Gastroesophageal sphincter (tissue), 4 donors: ENCODE measurements at places on chromosomes 6 and 20.

- peaks cover 100% of the 10 kb centered on the region for H3K27me3 ChIP-seq
- no peak overlapping the region for H3K27ac ChIP-seq
- H3K4me1 ChIP-seq: no peaks in the 10 kb centered on the region
- H3K4me3 ChIP-seq: no peak overlapping the region
- H3K36me3 ChIP-seq: no peaks in the 10 kb centered on the region
- no peak for ATAC-seq
Observed at GRCh38 chr20:62978561-62978943, 26.0 kb downstream of the SLC17A9 start.

DNA sequence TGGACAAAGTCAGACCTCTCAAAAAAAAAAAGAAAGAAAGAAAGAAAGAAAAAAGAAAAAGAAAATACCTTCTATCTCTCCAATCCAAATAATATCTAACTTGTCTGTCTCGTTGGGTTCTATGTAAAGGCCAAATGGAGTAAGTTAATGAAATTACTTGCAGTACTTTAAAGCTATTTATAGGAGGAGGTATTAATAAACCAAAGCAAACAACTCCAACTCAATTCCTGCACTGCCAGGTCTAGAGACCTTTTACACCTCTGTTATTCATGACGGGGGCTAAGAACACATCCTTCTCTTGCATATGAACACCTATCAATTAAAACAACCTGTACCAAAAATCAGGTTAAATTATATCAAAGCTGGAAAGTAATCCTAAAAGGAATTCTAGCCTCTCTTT is 80.6 kb downstream of the MAP3K5 start:
- no peaks in the 10 kb centered on the region for H3K36me3 ChIP-seq
- H3K27ac ChIP-seq: no peak overlapping the region
- no peak for ATAC-seq
- no peaks in the 10 kb centered on the region for H3K27me3 ChIP-seq
- H3K4me3 ChIP-seq: no peak overlapping the region
- H3K4me1 ChIP-seq: peaks cover 26% of the 10 kb centered on the region

- no peaks in the 10 kb centered on the region for H3K4me1 ChIP-seq
- H3K4me3 ChIP-seq: no peak overlapping the region
Observed at GRCh38 chr20:12383821-12384220, 466.1 kb downstream of the BTBD3 start.

DNA sequence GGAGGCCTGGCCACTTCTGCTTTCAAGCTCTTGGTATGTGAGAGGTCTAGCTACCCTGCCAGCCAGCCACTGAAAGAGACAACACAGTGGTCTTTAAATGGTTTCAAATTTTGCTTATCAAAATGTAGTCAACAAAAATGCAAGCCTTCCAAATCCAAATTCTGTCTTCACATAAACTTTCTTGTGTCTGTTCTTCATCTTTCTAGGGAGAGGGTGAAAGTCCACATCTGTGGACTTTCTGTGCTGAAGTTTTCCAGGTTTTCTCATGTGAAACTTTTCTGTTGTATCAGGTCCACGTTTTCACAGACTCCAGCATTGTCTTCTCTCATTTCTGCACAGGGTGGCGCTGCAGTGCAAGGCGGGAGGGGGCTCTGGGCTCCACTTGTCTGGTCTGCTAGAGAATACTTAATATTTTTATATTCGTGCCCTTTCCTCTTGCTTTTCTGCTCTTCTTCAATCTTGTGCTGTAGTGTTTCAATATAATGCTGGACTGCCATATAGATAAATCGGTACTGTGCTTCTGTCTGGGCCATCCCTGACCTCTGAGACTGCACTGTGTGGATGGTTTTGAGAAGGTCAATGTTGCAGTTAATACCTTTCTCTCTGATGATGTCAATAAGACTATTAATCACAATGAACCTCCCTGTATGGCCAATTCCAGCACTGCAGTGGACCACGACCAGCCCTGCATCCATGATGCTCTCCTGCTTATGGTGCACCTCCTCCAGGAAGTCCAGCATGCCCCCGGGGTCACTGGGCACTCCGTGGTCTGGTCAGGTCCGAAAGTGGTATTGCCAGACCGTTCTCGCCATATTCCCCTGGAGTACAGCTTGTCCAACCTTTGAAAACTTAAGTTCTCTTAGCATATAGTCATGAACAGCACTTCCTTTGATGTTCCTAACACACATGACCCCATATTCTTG is 161.6 kb upstream of the TNFAIP3 start:
- no peak overlapping the region for H3K27ac ChIP-seq
- H3K36me3 ChIP-seq: no peaks in the 10 kb centered on the region
- no peak overlapping the region for H3K4me3 ChIP-seq
- ATAC-seq: no peak

DNA sequence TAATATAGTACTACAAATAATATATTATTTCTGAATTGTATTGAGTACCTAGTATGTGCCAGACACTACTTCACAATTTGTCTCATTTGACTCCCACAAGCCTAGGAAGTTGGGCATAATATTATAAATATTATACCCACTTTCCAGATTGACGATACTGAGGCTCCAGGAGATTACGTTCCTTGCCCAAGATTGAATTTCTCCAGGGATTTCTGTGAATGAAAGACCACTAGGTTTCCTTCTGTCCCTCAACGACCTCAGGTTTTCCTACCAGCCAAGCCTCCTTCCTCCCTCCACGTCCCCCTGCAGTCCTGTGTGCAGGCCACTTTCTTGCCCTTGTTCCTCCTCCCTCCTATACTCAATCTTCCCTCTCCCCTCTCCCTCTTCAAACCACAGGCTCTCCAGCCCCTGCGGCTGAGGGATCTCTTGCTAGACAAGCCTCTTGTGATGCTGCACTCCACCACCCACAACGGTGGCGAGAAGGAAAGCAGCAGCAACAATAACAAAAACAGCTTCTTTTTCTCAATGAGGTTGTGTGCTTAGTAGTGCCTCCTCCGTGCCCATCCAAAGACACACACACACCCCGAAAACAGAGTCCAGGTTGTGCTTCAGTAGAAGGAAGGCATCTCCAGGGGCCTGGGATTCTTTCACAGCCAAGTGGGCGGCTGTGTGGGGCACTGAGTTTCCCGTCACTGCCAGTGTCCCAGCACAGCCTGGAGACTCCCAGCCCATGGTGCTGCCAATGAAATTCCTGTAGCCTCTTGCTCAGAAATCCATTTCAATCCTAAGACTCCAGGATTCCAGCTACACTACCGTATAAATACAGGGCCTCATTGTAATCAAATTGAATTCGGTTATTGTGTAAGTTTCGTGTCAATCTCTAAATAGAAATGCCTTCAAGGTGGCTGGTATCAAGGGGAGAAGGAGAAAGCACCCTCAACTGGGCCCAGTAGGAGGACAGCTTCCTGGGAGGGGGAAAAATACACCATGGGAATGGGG is 94.4 kb downstream of the NCR2 start:
- H3K27me3 ChIP-seq: no peaks in the 10 kb centered on the region
- peaks cover 20% of the 10 kb centered on the region for H3K4me1 ChIP-seq
- peak overlapping the region; percentile 41 for H3K27ac ChIP-seq
- no peak overlapping the region for H3K4me3 ChIP-seq

DNA sequence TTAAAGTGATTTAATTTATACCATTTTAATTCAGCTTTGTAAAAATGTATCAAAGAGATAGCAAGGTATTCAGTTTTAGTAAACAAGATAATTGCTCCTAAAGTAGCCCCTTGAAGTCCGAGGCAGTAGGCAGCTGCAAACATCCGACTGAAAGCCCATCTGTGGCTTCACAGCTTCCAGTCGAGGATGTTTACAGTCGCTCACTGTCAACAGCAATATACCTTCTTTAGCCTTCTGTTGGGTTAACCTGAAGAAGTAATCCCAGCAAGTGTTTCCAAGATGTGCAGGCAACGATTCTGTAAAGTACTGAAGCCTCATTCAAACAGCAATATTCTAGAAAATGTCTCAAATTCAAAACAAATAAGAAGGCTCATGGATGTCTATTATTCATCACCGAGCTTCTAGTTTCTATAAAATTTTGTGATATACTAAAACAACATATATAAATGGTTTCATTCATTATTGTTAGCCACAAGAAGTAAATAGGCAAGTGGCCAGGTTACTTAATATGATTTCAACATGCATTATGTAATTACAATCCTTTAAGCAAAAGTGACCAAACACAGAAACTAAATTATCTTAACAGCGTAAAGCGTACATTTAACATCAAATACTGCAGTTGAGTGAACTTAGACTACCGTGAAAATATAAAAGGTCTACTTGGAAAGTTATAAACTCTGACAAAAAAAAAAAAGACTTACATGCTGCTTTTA is 115.0 kb downstream of the OGFRL1 start:
- H3K27ac ChIP-seq: peak overlapping the region; percentile 59
- no peak overlapping the region for H3K4me3 ChIP-seq
- H3K27me3 ChIP-seq: no peaks in the 10 kb centered on the region
- H3K4me1 ChIP-seq: peaks cover 5% of the 10 kb centered on the region

- peak; percentile 25 for ATAC-seq
- no peak overlapping the region for H3K4me3 ChIP-seq
- H3K27ac ChIP-seq: no peak overlapping the region
- H3K27me3 ChIP-seq: no peaks in the 10 kb centered on the region
- H3K4me1 ChIP-seq: no peaks in the 10 kb centered on the region
Observed at GRCh38 chr6:161186173-161186769, 87.6 kb downstream of the AGPAT4 start.

GRCh38 chr6:116277124-116277523 is 2.6 kb downstream of the TSPYL1 start:
- no peak for ATAC-seq
- peak overlapping the region; percentile 84 for H3K4me3 ChIP-seq
- peaks cover 13% of the 10 kb centered on the region for H3K36me3 ChIP-seq
- no peaks in the 10 kb centered on the region for H3K27me3 ChIP-seq
- peaks cover 4% of the 10 kb centered on the region for H3K4me1 ChIP-seq

DNA sequence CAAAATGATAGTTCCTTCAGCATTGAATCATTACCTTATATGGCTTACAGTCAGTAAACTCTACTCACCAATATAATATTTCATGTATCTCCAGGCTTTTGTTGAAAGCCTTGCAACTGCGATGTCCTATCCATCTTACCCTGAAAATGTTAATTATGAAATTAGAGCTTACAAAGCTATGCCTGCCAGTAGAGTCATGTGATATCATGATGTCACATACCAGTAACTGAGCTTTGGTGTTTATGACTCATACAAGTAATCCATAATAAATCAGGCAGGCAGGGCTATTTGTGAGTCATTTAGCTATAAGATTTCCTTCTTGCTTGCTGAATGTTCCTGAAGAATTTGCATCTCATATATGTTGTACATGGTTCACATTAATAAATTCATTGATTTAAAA is 44.9 kb upstream of the FAM83B start:
- no peak overlapping the region for H3K4me3 ChIP-seq
- ATAC-seq: no peak
- no peaks in the 10 kb centered on the region for H3K4me1 ChIP-seq
- H3K27ac ChIP-seq: no peak overlapping the region
- no peaks in the 10 kb centered on the region for H3K27me3 ChIP-seq

DNA sequence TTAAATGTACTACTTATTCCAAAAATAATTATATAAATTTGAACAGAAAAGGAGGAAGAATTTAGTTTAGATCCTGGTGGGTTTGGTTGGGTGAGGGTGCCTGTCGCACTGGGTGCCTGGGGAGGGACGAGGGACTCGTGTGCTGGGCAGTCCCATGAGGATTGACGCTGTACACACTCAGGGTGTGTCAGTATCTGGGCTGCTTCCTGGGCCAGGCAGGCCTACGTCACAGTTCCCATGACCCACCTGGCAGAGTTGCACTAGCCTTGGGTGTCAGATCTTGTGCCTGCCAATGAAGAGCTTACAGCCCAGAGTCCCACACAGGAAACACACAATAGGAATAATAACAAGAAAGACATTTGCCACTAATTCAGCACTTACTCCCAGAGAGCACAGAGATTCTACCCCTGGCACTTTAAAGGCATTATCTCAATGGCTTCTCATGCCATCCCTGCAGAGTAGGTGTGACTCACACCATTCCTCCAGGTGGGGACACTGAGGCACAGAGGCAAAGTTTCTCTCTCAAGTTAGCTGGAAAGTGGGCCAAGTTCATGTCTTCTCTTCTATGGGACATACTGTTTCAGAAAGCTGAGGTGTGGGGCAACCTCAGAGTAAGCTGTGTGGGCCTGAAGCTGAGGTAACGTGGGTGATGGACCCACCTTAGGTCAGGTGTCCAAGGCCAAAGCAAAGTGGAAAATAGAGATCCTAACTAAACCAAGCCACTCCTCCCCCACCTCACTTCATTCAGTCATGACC is 1.3 kb upstream of the SDCBP2 start:
- peaks cover 37% of the 10 kb centered on the region for H3K4me1 ChIP-seq
- no peak overlapping the region for H3K4me3 ChIP-seq
- no peaks in the 10 kb centered on the region for H3K36me3 ChIP-seq
- H3K27me3 ChIP-seq: no peaks in the 10 kb centered on the region
- H3K27ac ChIP-seq: peak overlapping the region; percentile 95

GRCh38 chr6:90003069-90003795 is 109.0 kb downstream of the GJA10 start:
- no peak overlapping the region for H3K27ac ChIP-seq
- peaks cover 9% of the 10 kb centered on the region for H3K4me1 ChIP-seq
- no peak overlapping the region for H3K4me3 ChIP-seq
- no peaks in the 10 kb centered on the region for H3K36me3 ChIP-seq
- H3K27me3 ChIP-seq: no peaks in the 10 kb centered on the region

- no peaks in the 10 kb centered on the region for H3K36me3 ChIP-seq
- H3K4me1 ChIP-seq: no peaks in the 10 kb centered on the region
- H3K27ac ChIP-seq: no peak overlapping the region
- no peak overlapping the region for H3K4me3 ChIP-seq
- peaks cover 7% of the 10 kb centered on the region for H3K27me3 ChIP-seq
Observed at GRCh38 chr20:23782366-23782983, 31.7 kb upstream of the CST1 start.

- H3K4me3 ChIP-seq: no peak overlapping the region
- no peaks in the 10 kb centered on the region for H3K36me3 ChIP-seq
- H3K27me3 ChIP-seq: no peaks in the 10 kb centered on the region
- ATAC-seq: no peak
Observed at GRCh38 chr20:19347943-19348456, 135.6 kb downstream of the SLC24A3 start.

GRCh38 chr6:89184344-89184743 is 32.8 kb downstream of the GABRR1 start:
- no peaks in the 10 kb centered on the region for H3K4me1 ChIP-seq
- ATAC-seq: no peak
- H3K4me3 ChIP-seq: no peak overlapping the region
- no peaks in the 10 kb centered on the region for H3K36me3 ChIP-seq
- no peak overlapping the region for H3K27ac ChIP-seq

- no peaks in the 10 kb centered on the region for H3K4me1 ChIP-seq
- no peak for ATAC-seq
- no peak overlapping the region for H3K4me3 ChIP-seq
Observed at GRCh38 chr6:14692208-14692607, 553.7 kb upstream of the JARID2 start.

DNA sequence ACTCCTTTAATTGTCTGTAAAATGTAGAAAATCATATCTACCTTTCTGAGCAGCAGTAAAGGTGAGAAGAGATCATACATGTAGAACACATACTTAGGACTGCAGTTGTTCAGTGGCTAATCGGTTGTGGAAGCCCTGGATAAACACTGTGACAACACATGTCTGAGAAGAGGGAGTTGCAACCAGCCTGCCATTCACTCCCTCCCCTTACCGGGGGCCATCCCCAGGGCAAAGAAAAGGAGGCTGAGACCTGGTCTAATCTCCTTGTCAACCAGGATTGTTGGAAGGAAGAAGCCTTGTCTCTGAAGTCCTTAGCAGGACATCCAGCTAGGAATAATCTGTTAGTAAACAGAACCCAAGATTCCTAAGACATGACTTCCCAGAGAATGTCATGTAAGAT is 462.5 kb upstream of the AGPAT4 start:
- H3K27me3 ChIP-seq: no peaks in the 10 kb centered on the region
- H3K4me1 ChIP-seq: no peaks in the 10 kb centered on the region
- no peak overlapping the region for H3K27ac ChIP-seq
- no peak overlapping the region for H3K4me3 ChIP-seq
- no peaks in the 10 kb centered on the region for H3K36me3 ChIP-seq
